NCI-H2107 (cell line): ENCODE measurements at places on chromosomes 13 and 19.

DNA sequence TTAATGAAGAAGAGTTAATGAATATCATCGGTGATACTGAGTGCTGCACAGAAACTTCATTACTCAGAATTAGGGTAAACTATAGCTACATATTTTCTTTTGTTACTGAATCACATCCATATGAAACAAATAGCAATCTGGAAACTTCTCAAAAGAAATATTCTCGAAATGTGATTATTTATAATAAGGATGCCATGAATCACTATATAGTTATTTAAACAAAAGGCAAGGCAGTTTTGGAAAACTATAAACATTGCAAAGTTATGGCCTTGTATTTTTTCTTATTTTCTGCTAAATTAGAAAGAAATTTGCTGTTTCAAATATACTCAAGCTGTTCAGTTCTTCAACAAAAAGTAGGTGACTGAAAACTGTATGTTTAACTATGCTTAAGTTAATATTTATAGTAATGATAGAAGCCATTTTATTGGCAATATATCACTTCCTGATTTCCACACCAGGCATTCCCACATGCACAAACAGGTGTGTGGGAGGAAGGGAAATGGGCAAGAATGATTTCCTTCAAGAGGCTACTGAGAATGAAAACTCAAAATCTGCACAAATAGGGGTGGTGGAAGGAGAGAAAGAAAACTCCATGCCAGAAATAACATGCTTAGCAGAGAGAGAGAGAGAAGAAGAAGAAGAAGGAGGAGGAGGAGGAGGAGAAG, 74.5 kb upstream of the FRY start:
- DNase-seq = no peak

- no peak for DNase-seq
Measured at GRCh38 chr19:53294786-53295441, 27.4 kb upstream of the VN1R4 start.

DNA sequence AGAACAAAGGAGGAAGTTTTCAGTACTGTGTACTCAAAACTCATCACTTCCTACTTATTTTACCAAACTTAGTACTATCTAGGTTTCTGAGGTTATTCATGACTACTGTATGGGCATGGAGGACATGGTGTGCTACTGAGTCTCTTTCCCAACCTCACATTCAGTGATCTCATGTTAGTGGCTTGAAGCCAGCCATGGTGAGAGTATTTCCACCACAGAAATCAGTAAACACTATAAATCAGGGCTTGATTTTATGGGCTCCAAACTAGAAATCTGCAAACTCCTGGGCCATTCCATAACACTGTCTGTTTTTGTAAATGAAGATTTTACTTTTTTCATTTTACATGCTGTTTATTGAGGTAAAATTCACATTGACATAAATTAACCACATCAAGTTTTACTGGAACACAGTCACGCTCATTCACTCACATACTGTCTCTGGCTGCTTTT, 19.7 kb downstream of the MED26 start:
- no peak for DNase-seq

DNA sequence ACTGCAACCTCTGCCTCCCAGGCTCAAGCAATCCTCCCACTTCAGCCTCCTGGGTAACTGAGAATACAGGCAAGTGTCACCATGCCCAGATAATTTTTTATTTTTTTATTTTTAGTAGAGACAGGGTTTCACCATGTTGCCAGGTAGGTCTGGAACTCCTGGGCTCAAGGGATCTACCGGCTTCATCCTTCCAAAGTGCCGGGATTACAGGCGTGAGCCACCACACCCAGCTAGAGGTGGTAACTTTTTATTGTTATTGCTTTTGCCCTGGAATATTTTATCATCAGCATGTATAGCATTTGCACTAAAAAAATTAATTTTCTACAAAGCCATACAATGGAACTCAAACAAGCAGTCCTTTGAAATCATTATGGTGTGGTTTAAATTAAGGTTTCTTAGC, 14.0 kb downstream of the HAUS8 start:
- no peak for DNase-seq

GRCh38 chr13:44770951-44771350, 194.8 kb upstream of the TSC22D1 start:
- no peak for DNase-seq

GRCh38 chr13:113822266-113822665, 41.6 kb downstream of the GAS6 start:
- no peak for DNase-seq

GRCh38 chr19:40689339-40690049, 957 bp downstream of the NUMBL start:
- DNase-seq = no peak

DNA sequence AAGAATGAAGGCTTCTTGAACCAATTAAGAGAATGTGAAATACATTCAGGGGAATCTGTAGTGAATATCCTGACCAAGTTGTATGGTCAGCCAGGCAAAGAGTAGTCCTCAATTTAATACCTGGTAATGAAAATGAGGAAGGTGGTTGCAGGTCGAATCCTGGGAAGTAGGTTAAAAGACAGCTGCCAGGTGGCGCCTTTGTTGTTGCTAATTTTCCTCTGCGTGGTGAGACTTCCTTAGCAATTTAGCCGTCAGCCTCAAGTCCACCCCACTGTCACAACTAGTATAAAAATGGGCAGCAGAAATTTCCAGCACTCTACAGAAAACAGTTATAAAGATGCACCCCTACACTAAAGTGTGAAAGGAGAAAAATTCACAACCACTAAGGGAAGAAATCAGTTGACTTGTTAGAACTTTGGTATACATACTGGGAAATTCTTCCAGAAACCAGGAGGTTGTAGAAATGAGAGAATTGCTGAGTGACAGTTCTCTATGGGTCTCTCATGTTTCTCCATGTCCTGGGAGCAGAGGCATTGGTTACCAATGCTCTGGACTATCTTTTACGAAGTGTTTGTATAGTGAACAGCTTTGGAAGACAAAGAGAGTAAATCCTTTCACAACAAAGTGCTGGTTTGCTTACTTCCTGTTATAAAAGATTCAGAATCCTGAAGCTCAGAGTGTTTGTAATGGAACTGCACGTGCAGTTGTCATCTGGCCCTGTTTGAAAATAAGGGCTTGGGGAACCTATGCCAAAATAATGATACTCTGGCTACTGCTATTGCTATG, 235.9 kb downstream of the NHLRC3 start:
- peak; percentile 19 for DNase-seq

- DNase-seq = no peak
Measured at GRCh38 chr19:49567861-49568441, 12.4 kb downstream of the NOSIP start.

GRCh38 chr19:20154636-20155035, 12.4 kb upstream of the ZNF486 start:
- DNase-seq = no peak

- DNase-seq = no peak
Measured at GRCh38 chr19:9952276-9952675, 16.0 kb upstream of the OLFM2 start.

- no peak for DNase-seq
Measured at GRCh38 chr19:39967561-39967960, 3.4 kb upstream of the PSMC4 start.

DNA sequence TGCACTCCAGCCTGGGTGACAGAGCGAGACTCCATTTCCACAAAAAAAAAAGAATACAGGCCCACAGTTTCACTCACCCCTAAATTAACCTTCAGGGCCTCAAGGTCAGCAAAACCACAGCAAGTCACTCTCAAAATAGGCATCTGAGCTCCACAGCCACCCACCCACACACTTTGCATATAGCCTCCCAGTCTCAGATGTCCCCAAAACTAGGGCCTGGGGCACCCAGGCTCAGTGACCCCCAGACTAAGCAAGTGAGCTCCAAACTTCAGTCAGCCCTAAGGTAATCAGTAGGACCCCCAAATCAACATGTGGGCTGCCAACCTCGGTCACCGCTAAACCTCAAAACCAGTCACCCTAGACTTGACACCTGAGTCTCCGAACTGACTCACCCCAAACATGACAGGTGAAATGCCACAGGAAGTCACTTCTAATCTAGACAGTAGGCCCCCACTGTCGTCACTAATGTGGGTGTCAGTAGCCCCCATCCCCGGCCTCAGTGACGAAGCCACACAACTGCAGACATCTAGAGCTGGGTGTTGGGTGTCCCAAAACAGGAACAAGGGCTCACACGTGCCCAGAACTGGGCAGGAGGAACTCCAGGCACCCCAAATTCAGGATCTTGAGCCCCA, 13.9 kb downstream of the RABAC1 start:
- no peak for DNase-seq

- no peak for DNase-seq
Measured at GRCh38 chr19:23867895-23868294, 46.8 kb upstream of the ZNF726 start.

DNA sequence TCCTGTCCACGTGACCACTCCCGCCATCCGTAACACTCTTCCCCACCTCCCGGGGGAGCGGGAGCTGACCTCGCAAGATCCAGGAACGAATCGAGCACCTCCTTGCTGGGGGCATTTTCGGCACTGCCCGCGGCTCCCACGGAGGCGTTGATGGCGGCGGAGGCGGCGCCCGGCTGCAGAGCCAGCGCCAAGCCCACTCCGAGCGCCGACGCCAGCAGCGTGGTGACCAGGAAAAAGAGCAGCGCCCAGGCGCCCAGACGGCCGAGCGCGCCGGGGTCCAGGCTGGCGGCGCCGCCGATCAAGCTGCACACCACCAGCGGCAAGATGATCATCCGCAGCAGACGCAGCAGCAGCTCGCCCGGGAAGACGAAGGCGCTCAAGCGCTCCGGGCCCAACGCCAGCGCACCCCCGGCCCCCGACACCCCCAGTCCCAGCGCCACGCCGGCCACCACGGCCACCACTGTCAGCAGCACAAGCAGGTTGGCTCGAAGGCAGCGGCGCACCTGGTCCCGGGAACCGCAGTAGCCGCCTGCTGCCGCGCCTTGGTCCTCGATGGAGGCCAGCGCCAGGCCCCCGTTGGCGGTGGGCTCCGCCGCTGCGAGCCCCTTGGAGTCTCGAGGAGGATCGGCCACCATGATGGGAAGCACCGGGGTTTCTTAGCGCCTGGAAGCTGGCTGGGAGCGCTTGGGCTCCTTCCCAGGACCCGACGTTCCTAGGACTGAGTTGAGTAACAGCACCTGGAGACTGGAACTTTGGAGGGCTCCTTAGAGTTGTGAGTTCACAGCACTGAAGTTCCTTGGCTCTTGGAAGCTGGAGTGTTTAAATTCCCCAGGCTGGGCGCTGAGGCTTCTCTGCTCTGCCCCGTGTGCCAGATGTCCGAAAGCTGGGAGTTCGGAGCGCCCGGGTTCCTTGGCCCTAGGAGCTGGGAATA, 798 bp downstream of the SLC1A5 start:
- no peak for DNase-seq

- no peak for DNase-seq
Measured at GRCh38 chr19:54470991-54471782, 1.9 kb downstream of the CDC42EP5 start.

DNA sequence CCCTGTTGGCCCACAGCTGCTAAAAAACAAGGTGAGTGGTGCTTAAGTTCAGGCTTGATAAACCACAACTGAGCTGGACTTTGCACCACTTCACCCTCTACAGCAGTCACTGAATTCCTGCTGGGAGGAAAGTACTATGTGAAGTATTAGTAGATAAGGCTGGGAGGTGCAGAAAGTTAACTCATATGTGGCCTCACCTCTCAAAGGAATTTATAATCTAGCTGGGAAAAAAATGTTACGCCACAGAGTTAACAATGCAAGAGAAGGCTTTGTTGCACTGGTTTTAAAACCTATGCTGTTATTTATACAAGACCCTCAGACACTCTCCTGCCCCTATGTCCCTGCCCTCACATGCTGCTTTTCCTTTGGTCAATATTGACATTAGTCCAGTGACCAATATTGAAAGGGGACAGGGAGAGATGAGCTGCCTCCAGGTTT, 60.9 kb downstream of the LIG4 start:
- DNase-seq = no peak

DNA sequence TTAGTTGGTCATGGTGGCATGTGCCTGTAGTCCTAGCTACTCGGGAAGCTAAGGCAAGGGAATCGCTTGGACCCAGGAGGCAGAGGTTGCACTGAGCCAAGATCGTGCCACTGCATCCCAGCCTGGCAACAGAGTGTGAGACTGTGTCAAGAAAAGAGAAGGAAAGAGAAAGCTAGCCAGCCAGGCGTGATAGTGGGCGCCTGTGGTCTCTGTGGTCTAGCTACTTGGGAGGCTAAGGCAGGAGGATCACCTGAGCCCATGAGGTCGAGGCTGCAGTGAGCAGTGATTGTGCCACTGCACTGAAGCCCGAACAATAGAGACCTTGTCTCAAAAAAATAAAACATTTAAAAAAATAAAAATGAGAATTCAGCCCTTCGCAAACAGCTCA, 33.3 kb downstream of the TIMM13 start:
- DNase-seq = no peak

DNA sequence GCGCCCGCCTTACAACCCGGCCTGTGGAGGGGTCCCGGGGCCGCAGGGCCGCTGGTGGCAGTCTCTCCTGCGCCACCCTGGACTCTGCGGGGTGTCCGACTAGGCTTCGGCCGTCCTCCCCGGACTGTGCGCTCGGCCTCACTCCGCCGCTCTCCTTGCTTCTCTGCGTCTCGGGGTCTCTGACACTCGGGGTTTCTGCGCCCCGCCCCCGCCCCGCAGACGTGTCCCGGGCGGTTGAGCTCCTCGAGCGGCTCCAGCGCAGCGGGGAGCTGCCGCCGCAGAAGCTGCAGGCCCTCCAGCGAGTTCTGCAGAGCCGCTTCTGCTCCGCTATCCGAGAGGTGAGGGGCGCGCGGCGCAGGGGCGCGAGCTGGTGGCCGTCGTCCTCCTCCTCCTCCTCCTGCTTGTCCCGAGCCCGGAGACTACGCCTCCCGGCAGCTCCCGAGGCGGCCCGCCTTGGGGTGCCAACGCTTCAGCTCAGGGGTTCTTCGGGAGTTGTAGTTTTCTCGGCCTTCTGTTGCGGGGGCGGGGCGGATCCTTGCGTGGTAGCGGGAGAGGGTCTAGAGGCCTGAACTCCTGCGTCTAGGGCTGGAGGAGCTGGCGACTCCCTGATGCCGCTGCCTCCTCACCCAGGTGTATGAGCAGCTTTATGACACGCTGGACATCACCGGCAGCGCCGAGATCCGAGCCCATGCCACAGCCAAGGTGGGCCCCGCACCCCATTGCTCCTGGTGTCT, 627 bp downstream of the LIN7B start:
- no peak for DNase-seq

GRCh38 chr19:27684293-27684692, 1528.7 kb downstream of the UQCRFS1 start:
- no peak for DNase-seq

DNA sequence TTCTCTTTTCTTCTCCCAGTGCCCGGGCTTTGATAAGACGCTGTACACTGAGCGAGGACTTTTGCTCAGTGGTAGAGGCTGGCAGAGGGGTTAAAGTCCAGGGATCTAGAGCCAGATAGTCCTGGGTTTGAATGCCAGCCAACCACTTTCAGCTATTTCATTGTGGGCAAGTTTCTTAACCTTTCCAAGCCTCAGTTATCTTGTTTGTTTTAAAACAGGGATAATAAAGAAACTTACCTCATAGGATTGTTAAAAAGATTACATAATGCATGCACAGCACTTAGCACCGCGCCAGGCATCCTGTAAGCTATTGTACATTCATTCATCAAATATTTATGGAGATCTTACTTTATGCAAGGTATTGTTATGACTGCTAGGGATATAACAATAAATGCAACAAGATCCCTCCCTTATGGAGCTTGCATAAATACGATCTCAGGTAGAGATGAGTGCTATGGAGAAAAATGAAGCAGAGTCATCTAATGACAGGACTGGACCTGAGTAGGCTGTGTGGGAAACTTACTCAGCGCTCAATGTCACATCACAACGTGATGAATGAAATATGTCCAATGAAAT, 70.8 kb downstream of the LNX2 start:
- no peak for DNase-seq
